ENCODE measurements at places on chromosomes 5 and 9.

- DNase-seq: no peak
These were observed 3.0 kb upstream of the FAM78A start for GRCh38 chr9:131279196-131279862.

- DNase-seq: peak; percentile 22
These were observed 5.5 kb downstream of the KCNIP1 start for GRCh38 chr5:170509348-170509660.

GRCh38 chr5:43036856-43037635 lies 3.1 kb downstream of the ANXA2R start:
- DNase-seq: peak; percentile 67

GRCh38 chr5:80569961-80570786 lies at the start of gene ANKRD34B:
TSS of gene ANKRD34B (minus strand) at chr5:80570280. CDS start at chr5:80560019, 10,261 bp downstream.
- DNase-seq: peak; percentile 5

DNA sequence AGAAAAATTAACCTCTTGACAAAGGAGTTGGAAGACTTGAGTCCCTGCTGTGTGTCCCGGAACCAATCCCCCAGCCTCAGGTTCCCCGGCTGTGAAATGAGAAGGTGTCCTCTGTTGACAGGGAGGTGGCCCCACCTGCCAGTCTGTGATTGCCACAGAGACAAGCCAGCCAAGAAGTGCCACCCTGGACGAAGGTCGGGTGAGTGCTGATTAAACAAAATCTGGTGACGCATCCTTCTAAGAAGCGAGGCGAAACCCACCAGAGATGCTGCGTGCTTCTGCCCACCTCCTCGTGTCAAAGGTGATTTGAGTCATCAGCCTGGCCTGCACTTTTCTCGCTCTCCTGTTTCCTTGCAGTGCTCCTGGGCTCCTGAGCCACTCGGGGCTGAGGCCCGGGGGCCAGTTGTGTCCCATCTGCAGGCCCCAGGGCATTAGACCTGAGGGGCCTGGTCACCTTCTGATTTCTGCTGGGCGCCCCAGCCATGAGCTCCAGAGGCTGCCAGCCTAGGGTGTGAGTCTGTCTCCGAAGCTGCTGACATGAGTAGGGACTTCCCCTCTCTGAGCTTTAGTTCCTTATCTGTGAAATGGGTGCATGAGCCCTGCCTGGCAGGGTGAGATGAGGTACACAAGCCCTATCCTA lies 28.7 kb downstream of the NEK6 start:
- peak; percentile 47 for DNase-seq

- DNase-seq: no peak
These were observed 139.1 kb upstream of the MYO10 start for GRCh38 chr5:17075236-17075635.

GRCh38 chr9:6409811-6410210 lies 3.2 kb upstream of the UHRF2 start:
- no peak for DNase-seq

DNA sequence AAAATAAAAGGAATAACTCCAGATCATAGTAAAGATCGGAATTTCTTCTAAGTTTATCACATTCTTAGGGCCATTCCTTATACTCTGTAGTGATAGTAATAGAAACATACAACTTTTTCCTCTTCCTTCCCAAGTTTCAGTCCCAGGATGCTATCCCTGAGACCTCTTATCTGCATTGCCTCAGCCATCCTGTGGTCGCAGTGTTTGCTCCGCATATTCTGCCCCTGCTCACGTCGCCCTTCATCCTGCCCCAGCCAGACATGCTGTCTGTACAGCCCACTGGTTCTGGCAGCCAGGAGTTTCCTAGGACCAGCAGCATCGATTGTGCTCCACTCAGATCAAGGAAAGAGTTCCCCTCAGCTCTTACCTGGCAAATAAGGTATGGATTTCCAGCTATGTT lies 132.7 kb upstream of the ERCC6L2 start:
- no peak for DNase-seq

- peak; percentile 55 for DNase-seq
These were observed 727 bp downstream of the SMAD5 start for GRCh38 chr5:136133222-136133921.

Data from fibroblast of skin of scalp (primary cell).